ENCODE measurements at places on chromosomes 11 and 22.

- DNase-seq, result no peak
- no peaks in the 10 kb centered on the region for H3K4me1 ChIP-seq
- H3K27me3 ChIP-seq, result peaks cover 53% of the 10 kb centered on the region
- no peak within 1 kb of the TSS for H3K4me3 ChIP-seq
- H3K36me3 ChIP-seq, result no peaks in the 10 kb centered on the region
Observed at GRCh38 chr11:20668844-20669819, at the start of gene NELL1. NELL1 (plus strand) TSS chr11:20669586.

DNA sequence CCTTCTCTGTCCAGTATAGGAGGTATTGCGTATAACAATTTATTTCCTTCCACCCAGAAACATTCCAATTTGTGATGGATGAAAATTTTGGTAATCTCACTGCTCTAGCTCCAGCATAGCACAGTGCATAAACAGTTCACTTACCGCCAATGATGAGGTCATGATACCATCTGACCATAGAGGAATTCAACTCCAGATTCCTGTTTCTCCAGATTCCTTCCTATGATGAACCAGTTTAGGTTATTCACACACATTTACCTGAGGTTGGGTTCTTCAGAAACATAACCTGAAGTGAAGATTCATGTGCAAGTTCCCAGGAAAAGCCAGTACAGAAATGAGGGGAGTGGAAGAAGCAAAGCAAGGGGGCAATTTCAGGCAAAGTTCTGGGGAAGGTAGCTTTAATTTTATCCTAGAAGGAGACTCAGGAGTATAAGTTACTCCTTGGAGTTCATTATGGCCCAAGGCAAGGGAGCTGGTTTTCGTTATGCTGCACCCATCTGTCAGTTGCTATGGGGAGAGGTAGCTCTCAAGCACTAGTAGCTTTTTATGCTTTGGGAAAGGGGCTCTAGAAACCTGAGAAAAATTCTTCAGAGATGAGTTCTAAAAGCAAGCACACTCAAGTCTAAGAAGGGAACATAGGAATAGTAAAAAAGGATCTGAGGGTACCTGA lies 121.6 kb downstream of the CASP12 start:
- no peaks in the 10 kb centered on the region for H3K27me3 ChIP-seq
- H3K4me1 ChIP-seq, result peaks cover 32% of the 10 kb centered on the region
- peak; percentile 26 for DNase-seq
- peak overlapping the region; percentile 75 for H3K27ac ChIP-seq

DNA sequence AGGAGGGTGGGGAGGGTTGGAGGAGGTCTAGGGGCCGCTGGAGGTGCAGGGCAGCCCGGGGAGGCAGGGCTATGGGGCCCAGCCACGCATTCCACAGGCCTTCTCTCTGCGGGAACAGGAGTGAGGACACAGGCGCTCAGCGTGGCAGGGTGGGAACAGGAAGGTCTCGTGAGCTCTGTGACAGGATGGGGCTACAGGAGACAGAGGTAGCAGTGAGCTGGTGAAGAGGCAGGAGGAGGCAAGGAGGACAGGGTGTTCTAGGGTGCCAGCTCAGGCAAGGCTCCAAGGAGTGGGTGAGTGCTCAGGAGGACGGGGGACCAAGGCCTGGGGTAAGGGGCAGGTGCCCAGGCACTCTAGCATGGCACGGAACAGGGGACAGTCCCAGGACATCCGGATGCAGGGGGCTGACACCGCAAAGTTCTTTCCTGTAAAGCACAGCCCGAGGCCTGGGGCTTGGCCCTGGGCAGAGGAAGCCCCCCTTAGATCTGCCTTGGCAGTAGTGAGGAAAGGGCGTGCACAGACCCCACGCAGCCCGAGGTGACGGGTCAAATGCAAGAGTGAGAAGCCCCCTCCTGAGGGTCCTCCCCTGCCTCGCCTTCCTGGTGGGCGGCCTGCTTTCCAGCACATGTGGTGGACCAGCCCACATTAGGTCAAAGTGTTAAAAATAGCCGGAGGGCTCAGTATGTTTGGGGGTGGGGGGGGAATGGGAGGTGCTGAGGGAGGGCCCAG lies 4.7 kb upstream of the NEAT1 start:
- no peaks in the 10 kb centered on the region for H3K27me3 ChIP-seq
- no peak overlapping the region for H3K4me3 ChIP-seq
- H3K27ac ChIP-seq, result peak overlapping the region; percentile 99
- no peak for DNase-seq
- peaks cover 6% of the 10 kb centered on the region for H3K36me3 ChIP-seq

DNA sequence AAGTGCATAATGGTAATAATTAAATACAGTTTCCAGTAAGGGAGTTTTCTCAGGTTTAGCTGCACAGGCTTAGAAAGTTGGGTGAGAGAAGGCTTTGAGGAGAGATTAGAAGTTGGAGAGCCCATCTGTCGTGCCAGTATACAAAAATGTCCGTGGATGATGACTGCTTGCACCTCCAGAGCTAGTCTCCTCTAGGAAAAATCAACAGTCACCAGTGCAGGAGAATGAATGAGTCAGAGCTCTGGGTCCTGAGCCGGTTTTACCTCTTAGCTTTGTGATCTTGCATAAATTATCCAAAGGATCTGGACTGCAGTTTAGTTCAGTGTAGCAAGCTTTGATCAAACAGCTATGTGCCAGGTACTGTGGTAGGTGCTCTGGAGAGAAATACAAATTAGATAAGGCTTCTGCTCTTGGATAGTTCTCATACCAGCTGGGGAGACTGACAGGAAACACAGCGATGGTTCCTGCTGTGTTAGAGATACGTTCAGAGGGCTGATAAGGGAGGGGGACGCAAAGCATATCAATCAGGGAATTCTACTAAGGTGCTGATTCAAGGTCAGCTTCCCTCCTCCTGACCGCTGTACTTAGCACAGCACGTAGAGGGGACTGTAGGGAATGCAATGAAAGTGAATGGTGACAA lies 125.9 kb downstream of the TEAD1 start:
- peak overlapping the region; percentile 86 for H3K27ac ChIP-seq
- H3K4me1 ChIP-seq, result peaks cover 66% of the 10 kb centered on the region
- H3K4me3 ChIP-seq, result no peak overlapping the region
- no peak for DNase-seq

DNA sequence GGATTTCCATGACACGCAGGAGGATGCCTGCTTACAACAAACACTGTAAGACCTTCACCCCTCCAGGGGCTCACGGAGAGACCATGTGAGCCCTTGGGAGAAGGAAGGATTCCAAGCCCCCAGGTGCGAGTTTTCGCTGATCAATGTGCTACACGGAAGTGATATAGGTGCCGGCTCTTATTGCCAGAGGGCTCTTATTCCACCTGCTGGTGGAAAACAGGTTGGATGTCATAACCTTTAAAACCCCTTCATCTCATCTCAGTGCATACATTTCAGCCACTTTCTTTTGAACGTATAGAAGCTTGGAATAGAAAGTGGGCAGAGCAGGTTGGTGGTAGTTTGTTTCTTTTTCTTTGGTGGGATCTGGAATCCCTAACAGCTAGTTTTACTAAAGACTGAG lies 25.8 kb downstream of the LAYN start:
- DNase-seq, result no peak

DNA sequence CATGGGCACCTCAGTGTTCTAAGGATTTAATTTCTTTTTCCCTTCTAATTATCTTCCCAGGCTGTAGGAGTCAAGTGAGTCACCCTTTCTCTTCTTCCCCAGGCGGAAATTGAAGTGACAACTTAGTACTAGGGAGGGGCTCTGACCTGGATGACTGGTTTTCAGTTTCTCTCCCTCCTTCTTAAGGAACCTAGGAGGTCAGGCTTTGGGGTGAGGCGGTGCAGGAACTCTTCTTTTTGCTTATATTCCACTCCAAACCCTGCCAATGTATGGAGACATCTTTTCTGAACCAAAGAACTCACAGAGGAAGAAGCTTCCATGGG lies 12.6 kb downstream of the ZDHHC5 start:
- H3K4me1 ChIP-seq, result peaks cover 22% of the 10 kb centered on the region
- no peak for DNase-seq
- peak overlapping the region; percentile 81 for H3K27ac ChIP-seq
- H3K36me3 ChIP-seq, result peaks cover 9% of the 10 kb centered on the region
- H3K4me3 ChIP-seq, result no peak overlapping the region

Measured in keratinocyte (primary cell).